ENCODE measurements at places on chromosomes 11 and 22.

DNA sequence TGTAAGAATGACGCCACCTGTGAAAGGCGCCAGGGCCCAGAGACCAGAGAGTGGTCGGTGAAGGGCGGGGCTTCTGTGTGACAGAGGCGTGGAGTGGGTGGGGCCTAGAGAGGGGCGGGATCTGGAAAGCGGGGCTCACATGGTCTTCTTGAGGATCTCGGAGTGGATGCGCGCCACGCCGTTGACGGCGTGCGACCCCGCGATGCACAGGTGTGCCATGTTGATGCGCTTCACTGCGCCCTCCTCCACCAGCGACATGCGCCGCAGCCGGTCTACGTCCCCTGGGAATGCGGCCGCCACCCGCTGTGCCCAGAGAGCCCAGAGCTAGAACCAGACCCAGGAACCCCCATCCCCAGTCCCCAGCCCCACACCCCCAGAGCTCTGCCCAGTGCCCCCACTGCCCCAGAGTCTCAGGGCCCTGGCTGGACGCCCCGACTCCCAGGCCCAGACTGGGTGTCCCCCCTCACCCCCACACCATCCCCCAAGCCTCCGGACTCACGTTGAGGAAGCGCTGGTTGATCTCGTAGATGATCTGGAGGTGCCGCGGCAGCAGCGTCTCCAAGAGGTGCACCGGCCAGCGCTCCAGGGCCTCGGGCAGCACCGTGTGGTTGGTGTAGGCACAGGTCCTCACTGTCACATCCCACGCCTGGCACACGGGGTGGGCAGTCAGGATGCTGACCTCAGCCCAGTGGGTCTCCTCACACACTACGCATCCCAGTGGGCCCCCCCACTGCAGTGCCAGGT lies 6.2 kb downstream of the PYGM start:
- no peak for DNase-seq

DNA sequence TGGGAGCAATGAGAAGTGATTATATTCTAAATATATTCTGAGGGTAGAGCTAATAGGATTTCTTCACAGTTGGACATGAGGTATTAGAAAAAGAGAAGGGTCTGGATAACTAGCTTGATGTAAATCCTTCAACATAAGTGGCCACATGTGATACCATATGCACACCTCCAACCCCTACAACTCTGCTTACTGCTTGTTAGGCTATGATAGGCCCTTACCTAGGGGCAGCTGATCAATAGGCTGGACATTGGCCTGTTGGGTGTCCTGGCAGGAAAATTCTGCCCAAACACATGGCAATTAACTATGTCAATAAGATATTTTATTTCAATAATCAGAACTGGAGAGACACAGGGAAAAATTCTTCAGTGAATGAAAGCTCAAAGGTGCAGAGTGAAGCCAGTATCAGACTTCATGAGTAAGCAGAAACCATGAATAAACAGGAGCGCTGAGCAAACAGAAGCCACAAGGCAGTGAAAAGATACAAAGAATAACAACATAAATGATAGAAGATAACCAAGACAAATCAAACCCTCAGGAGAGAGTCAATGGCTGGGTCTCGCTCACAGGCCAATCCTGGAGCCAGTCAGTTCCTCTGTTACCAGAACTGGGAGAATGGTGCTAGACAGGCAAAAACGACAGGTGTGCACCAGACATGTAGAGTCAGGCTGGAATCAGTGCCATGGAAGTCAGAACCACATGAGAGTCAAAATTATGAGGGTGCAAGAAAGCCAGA lies 46.3 kb upstream of the PSMA1 start:
- no peak for DNase-seq

DNA sequence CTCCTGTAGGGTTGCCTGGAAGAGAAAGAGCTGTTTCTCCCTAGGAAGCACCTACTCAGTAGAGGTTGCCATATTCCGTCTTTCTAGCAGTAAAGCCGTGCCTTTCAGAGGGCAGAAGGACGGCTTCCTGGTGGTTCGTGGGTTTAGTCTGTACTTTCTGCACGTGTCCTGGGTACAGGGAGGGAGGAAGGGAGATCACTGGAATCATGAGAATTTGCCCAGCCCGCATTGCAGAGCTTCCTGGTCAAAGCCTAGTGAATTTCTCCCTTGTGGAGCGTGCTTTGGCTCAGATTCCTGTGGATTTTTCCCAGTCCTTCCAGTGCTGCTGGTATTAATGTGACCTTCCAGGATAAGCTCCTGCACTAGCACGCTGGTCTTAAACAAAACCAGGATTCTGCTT lies 44.9 kb downstream of the GRAMD1B start:
- no peak for DNase-seq

DNA sequence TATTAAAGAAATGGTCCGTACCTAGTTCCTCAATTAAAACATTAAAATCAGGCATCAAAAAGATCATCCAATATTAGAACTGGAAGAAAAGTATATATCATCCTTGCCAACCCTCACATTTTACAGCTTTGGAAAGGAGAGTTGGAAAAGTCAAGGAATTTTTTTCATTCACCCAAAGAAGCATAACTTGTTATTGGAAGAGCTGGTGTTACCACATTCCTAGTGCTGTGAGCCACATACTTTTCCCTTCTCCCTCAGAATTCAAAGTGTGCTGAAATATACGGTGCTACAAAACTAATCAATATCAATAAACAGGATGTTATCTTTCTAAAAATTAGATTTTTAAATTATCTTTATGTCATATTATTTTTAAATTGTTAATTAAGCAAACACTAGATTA lies 202.1 kb upstream of the FAT3 start:
- no peak for DNase-seq

DNA sequence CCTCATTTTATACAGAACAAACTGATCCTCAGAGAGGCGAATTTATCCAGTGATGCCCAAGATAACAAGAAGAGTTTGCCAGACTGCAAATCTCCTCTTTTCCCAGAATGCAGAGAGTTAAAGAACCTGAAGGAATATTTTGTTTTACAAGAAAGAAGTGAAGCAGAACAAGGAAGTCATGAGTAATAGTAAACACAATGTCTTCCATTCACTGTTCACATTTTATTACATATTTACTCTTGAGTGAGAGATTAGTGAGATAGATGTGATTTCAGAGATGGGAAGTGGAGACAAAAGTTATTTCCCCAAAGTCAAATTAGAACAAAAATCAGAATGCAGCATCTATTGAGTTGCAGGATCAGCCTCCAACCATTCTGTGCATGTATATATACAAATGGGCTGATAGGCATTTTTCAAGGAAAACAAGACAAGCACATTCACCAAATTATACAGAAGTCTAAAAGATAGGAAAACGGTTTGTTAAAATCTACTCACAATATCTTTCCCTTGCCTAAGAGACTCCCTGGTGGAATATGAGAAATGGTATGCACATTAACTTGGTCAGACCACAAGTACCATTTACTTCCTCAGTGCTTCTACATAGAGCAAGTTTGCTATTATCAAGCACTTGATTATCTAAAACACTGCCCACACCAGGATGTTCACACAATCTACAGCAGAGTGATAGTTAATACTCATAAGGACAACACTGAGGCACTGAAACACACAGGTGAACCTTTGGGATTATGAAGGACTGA lies 12.0 kb downstream of the GUCY1A2 start:
- DNase-seq, result no peak

GRCh38 chr11:83156996-83157593 lies at the start of gene PCF11:
Gene PCF11 (plus strand): TSS chr11:83157131. CDS start chr11:83157440, 309 bp downstream.
- no peak for DNase-seq

- no peak for DNase-seq
These were observed 102.9 kb upstream of the FGF3 start for GRCh38 chr11:69922015-69922595.

DNA sequence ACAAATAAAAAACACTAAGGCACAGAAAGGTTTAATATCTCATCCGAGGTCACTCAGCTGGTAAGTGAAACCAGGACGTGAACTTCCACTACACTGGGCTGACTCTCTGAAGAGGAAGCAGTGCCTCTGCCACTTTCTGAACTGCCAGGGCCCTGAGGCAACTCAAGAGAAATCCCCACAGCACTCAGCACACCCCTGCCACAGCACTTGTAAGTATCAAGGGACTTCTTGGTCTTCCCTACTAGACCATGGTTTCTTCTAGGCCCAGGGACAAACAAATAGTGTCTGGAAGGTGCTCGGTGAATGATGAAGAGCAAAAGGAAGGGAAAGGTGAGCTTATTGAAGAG lies 49.7 kb downstream of the RPL27A start:
- DNase-seq, result no peak

DNA sequence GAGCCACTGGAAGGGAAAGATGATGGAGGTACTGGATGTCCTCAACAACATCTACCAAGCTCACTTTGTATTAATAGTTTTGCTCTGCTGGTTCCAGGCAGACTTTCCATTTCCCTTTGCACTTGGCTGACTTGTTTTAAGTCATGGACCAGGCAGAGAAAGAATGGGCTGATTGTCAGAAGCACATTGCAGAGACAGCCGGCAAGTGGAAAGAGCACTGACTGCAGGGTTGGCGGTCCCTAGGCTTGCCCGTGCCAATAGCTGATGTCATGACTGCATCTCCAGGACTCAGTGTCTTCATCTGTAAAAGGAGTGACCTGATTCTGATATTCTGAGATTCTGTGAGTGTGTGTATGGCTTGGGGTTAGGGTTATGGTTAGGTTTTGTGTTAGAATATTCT lies 20.9 kb upstream of the NNMT start:
- no peak for DNase-seq

DNA sequence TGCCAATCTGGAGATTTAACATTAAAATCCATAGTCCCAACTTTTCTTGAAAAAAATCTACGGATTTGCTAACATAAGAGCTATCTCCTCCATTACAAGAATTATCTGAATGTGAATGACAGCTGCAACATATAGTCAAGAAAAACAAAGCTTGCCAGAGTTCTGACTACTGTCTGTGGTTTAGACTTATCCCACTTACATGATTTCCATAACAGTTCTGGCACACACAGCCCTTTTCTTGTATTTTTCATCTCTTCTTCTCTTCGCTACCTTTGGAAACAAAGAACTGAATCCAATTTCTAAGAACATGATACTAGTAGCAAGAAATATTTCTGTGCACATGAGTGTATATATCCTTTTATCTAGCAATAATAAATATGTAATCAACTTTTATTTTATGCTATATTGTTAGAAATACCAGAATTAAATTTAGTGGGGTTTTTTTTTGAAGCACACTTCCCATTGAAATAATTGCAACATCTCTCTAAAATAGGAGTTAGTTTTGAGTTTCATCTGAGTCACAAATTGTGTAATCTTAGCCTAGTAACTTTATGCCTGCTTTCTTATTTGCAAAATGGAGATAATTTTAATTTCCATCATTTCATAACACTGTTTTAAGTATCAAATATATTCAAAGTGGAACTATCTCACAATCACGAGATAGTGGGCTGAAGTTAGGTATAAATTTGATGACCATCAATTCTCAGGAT lies 1217.6 kb downstream of the JRKL start:
- DNase-seq, result no peak

DNA sequence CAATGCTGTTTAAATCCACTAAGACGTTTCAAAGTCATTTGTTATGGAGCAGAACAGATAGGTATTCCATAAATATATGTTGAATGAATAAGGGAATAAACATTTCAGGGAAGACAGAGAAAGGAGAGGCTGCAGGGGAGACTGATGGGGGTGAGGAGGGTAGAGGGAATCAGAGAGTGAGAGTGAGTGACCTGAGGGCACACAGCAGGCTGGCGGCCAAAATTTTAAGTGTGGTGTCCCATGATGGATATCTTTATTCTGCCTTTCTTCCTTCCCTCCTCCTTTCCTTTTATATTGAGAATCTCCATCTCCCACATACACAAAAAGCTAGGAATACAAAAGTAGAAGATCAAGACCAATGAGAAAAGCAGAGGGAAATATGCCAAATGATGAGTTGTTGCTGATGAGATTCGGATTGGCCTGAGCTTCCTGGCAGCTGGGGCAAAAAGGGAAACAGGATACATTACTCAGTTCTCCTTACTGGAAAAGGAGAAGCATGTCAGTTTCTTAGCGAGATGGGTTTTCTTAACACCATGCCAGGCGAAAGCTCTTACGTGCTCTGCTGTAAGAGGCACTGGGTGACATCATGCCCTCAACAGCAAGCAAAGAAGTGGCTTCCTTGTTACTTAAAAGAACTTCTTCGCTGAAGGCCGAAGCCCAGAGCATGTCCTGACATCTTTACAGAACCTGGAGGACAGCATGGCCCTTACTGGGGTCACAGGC lies 11.2 kb upstream of the CYTH4 start:
- no peak for DNase-seq

DNA sequence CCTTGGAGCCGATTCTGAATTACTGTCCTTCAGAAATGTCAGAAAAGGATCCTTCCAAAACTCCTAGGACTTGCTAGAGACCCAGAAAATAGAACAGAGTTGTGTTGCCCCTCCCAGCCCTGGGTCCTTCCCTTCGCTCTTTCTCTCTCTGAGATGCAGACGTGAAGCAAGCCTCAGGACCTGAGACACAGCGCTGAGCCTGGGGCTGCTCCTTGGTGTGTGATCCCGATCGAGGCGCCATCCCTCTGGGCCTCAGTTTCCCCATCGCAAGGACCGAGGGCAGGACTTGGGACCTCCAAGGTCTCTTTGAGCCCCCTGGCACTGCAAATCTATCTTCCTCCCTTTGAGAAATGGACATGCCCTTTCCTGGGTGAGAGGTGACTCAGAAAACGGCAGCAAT lies 533.5 kb downstream of the TBC1D22A start:
- no peak for DNase-seq

DNA sequence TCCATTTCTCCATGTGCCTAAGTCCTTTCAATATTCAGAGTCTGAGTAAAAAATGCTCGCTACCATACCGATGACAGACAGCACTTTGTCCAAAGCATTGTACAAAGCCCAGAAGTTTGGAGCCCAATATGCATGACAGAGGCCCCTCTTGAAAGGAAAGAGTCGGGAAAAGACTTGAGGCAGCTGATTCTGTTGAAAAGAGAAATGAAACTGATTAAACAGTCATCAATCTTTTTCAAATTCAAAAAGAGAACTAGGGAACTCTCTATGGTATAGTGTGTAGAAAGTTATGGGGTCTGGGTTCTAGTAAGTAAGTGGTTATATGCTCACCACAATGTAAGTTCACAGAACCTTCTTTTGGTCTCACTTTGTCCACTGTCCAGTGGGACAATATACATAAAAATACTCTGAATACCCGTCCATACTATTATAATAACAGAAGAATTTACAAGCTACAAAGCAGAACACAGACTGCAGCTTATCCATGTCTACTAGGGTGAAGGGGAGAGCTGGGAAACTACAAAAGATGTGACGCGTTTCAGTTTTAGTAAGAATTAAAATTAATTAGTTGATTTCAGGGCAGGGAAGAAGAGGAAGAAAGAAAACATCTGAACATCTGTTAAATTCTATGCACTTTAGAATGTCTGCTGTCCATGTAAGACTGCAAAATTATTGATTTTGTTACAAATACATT lies 26.7 kb downstream of the ALG8 start:
- DNase-seq, result no peak

- no peak for DNase-seq
These were observed 347 bp downstream of the MN1 start for GRCh38 chr22:27801202-27801615.
